ENCODE measurements at places on chromosomes 5 and 9.

- DNase-seq: no peak
These were observed 265.8 kb downstream of the SLF1 start for GRCh38 chr5:94884311-94884710.

GRCh38 chr9:27003426-27004077 is 1.9 kb downstream of the LRRC19 start:
- DNase-seq: no peak

- no peak for DNase-seq
These were observed 106.1 kb downstream of the PCSK1 start for GRCh38 chr5:96326902-96327301.

DNA sequence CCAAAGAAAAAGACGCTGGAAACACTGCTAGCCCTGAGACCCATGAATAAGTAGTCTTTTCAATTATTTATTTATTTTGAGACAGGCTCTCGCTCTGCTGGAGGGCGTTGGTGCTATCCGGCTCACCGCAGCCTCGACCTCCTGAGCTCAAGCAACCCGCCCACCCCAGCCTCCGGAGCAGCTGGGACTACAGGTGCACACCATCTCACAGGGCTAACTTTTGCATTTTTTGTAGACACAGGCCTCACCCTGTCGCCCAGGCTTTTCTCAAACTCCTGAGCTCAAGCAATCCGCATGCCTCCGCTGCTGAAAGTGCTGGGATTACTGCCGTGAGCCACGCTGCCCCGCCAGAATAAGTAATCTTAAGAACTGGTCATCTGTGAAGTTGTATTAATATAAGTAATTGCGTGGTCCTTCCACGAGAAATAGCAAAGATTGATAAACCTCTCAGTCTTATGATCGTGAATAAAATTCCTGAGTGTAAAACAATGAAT is 1.6 kb downstream of the ANXA2R start:
- no peak for DNase-seq

GRCh38 chr9:101027236-101027635 is 1.3 kb upstream of the PLPPR1 start:
- no peak for DNase-seq

GRCh38 chr9:118094387-118094786 is 390.2 kb downstream of the TLR4 start:
- DNase-seq: no peak

GRCh38 chr9:96139592-96140295 is 162.2 kb downstream of the HSD17B3 start:
- DNase-seq: no peak

GRCh38 chr9:99173570-99174504 is 47.9 kb downstream of the ALG2 start:
- DNase-seq: no peak

DNA sequence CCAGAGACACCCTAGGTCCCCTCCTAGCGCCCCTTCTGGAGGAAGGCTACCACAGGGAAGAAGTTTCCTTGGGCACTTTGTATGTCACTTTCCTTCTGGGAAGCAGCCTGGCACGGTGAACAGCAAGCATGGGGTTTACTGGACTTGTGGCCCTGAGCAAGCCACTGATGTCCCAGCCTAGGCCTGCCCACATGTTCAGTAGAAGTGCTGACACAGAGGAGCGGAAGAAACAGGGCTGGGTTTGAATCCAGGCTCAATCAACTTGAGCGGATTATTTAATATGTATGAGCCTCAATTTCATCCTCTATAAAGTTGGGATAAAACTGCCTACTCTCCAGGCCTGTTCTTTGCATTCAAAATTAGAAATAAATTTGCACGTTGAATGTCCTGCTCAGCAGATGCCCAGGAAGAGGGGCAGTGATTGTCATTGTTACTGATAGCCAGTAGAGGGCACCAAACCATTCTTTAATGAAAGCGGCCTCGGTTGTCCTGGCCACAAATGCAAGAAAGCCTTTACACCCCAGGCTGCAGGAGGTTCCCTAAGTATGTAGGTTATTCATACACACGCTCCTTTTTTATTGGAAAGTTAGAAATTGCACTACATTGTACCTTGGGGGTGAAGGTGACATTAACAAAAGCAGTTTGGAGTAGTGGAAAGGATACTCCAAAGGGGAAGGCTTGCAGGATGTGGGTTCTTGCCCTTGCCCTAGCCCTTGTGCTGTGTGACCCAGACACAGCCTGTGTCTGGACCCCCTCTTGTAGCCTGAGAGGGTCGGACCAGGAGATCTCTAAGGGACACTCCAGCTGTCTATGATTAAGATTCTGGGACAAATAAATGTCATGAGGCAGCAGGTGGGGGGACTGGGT is 13.4 kb upstream of the XPA start:
- peak; percentile 58 for DNase-seq

DNA sequence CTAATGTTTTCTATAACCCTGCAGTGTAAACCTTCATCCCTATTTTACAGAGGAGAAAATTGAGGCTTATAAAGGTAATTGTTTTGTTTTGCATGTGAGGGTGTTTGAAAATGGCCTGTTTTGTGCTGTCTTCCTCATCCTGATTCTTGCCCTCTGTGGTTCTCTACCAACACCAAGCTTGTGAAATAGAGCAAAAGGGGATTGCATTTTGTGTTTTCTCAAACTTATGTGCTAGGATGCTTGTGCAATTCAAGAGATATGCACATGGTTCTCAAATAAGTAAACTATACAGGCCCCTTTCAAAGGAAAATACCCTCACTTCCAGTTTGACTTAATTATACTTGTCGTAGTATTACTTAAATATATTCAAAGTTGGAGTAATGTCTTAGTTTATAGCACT is 17.2 kb downstream of the PAM start:
- DNase-seq: no peak

DNA sequence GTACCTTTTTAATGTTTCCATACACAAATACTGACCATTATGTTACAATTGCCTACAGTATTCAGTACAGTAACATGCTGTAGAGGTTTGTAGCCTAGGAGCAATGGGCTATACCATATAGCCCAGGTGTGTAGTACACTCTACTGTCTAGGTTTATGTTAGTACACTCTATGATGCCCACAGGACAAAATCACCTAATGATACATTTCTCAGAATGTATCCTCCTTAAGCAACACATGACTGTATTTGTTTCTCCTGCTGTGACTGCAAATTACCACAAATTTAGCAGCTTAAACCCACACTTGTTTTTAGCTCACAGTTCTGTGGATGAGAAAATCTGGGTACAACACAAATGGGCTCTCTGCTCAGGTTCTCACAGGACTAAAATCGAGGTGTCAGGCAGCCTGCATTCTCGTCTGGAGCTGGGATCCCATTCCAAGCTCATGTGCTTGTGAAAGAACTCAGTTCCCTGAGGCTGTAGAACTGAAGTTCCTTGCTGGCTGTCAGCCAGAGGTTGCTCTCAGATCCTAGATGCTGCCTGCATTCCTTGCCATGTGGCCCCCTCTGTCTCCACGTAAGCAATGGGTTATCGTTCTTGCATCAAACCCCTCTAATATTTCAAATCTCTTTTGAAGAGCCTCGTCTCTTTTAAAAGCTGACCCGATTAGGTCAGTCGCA is 38.6 kb upstream of the PIK3R1 start:
- DNase-seq: no peak

- DNase-seq: no peak
These were observed 36.9 kb upstream of the ALDH1B1 start for GRCh38 chr9:38355517-38356120.

- peak; percentile 14 for DNase-seq
These were observed 9.8 kb downstream of the FAM78A start for GRCh38 chr9:131266266-131267229.

DNA sequence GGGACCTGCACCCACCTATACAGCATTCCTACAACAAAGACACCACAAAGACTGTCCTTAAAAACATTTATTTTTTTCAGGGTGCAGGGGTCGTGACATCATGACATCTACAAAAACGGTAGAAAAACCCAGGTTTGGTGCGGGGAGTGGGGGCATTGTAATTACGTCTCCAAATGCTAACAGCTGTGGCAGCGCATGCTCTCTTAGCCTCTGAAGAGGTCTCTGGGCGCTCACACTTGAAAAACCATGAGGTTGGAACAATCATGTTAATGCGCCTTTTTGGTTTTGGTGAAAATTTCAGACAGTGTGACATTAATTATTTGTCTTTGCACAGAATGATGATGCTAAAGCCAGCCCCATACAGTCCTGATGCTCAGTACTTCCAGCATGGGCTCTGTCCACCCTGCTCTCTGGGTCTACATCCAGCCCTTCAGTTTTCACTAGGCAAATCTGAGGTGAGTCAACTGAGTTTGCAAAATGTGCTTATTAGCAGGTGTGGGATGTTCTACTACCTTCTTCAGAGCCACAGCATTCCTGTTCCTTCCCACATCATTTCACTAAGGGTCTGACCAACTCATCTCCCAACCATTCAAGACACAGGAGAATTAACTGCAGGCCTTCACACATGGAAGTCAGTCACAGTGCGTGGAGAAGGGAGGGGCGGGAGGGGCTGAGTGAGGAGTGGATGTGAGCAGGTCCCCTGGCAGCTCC is 14.1 kb downstream of the ALDH1B1 start:
- no peak for DNase-seq

DNA sequence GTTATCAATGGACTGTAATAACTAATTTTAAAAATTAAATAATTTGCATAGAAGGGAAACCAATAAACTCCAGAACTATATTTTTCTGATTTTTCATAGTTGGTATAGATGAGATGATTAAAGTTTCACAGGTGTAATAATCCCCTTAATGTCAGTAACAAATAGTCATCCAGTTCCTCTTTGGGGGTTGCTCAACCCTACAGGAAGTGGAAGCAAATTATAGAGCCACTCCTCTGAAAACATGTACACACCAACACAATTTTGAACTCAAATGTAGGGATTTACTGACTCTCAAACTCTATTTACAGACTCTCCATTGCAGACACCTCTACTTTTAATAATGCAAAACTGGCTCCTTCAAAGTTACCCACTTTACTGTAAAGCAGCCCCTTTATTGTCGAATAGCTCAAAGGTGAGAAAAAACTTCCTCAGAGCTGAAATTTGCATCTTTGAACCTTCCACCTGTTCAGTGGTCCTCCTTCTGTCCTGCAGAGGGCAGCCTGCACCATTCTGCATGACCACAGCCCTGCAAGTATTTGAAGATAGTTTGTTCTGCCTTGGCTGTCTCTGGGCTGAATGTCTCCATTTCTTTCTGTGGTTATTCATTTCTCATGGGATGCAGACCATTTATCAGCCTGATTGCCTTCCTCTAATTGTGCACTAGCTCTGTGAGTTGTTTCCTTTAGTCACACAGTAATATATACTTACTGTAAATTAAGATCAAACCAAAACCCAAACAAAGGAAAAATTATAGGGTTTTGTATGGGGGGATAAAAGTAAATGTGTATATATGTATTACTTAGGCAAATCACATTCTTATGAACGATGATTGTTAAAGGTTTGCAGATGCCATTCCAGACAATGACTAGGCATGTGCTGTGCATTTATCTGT is 383.2 kb upstream of the SGCD start:
- no peak for DNase-seq

DNA sequence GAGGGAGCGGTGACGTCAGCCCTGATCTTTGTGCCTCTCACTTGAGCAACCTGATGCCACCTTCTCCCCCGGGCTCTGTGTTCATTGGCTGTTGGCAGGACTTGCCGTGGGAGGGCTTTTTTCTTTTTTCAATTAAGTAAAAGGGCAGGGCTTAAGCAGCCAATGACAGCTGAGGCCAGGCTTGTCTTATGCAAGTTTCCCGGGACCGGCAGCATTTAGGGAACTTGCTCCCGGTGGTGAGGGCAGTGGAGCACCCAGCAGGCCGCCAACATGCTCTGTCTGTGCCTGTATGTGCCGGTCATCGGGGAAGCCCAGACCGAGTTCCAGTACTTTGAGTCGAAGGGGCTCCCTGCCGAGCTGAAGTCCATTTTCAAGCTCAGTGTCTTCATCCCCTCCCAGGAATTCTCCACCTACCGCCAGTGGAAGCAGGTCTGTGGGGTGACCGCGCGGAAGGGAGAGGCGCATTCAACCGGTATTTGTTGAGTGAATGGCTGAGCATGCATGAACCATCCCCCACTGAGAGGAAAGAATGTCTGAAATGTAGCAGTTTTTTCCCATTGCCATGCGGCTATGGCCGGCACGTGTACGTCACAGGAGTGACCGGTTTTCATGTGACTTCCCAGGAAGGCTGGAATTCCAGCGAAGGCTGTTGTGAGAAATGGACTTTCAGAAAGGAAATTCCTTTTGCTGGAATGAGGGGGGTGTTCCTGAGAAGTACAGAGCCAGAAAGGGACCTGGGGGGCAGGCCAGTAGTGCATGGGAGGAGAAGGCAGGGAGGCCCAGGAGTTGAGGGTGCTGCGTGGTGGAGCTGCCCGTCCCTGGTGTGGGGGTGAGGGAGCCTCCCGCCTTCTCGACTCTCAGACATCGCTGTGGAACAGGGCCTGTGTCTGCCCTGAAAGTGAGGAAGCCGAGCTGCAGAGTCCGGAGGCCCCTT is 29.0 kb downstream of the PTGES2 start:
- DNase-seq: peak; percentile 75

GRCh38 chr5:66324357-66324756 is 180.3 kb downstream of the SREK1 start:
- no peak for DNase-seq

DNA sequence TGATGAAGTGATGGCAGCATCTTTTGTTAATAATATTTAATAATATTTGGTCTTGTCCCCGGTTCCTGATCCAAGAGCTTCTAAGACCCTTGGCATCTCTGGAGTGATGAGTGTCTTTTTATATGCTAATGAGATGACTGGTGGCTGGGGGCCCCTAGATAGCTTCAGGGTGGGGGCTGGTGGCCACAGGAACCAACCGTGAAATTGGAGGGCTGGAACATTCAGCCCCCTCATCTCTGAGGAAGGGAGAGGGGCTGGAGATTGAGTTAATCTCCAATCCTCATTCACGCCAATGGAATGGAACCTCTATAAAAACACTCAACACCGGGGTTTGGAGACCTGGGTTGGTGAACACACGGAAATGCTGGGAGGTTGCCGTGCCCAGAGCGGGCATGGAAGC is 78.2 kb upstream of the RAPGEF1 start:
- DNase-seq: no peak

GRCh38 chr5:95822043-95822541 is 434 bp downstream of the GLRX start:
- no peak for DNase-seq

DNA sequence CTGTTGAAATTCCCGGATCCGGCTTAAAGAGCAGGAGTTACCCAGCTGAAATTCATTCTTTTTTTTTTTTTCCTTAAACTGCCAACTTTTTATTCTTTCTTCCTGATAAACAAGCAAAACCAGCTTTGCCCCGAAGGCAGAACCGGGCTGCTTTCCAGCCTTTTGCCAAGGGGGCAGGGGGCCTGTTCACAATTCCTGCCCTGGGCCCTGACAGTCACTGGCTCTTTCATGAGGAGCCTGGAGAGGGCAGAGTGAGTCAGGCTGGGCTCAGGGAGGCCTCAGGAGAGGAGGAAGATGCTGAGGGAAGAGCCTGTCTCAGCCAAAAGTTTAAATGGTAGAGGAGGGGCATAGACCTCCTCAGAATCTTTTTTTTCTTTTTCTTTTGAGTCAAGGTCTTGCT is 4.8 kb downstream of the GLIPR2 start:
- no peak for DNase-seq
